ENCODE measurements at places on chromosomes 11 and 22. TPM values are rescaled to one million over a fixed set of nuclear protein-coding genes. Genes with fewer than 3 reads are reported as not detected.

Gene MUC2
- not detected for total RNA-seq

Gene KIRREL3
- total RNA-seq = 0.45 TPM

Gene SULT4A1
- total RNA-seq = 0.49 TPM

Gene TREH
- total RNA-seq = not detected

Gene OR56A1
- total RNA-seq = not detected

Gene NEAT1
- 527 TPM for total RNA-seq

Gene MMP8
- total RNA-seq = not detected

DNA sequence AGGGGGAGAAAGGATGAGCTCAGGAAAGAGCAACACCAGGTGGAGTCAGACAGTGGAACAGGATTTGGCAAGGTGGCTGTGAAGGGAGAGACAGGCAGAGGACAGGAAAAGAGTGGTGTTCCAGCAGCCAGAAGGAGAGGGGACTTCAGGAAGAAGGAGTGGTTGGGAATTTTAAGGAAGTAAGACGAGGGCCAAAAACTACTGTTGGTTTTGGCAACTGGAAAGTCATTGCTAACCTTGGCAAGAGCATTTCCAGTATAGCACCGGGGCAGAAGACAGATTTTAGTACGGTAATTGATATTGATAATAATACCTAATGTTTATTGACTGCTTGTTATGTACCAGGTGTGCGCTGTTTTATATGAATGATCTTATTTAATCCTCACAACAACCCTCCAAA is 15.4 kb upstream of the DDX6 start:
- DNase-seq = no peak

- peak; percentile 97 for DNase-seq
Observed at GRCh38 chr11:61814958-61815789, 1.6 kb downstream of the FADS1 start.

DNA sequence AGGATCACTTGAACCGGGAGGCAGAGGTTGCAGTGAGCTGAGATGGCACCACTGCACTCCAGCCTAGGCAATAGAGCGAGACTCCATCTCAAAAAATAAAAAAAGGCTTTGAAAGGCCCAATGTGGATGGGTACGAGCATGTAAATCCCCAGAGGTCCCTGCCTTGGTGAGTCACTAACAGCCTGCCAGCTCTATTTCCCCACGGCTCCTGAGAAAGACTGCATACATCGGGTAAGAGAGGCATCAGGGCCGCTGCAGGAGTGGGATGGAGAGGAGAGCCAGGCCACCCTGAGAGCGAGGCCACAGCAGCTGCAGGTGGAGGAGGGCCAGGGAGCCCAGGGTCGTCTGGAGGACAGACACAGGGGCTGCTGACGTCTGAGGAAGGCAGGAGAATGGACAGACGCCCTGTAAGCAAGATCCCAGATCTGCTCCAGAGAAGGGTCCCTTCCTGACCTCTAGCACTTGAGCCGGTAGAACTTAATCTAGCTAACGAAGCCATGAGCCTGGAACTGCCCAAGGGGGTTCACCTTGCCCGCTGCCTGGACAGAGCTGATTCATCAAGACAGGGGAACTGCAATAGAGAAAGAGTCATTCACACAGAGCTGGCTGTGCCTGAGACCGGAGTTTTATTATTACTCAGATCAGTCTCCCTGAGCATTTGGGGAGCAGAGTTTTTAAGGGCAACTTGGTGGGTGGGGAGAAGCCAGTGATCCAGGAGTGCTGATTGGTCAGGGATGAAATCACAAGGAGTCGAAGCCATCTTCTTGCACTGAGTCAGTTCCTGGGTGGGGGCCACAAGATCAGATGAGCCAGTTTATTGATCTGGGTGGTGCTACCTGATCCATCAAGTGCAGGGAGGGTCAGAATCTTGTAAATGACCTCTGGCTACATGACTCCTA is 5.1 kb upstream of the KRTAP5-9 start:
- DNase-seq = peak; percentile 3

DNA sequence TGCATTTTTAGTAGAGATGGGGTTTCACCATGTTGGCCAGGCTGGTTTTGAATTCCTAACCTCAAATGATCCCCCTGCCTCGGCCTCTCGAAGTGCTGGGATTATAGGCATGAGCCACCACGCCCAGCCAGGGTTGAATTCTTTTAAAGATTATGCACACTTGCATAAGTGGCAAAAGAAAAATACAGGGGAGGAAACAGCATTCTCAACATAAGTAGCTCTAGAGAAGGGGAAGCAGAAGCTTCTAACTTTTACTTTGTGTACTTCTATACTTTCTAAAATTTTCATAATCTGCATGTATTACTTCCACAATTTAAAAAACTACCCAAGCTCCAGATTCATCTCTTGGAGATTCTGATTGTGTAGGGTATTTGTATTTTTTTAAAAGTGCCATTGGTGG is 108.0 kb downstream of the SLC1A2 start:
- no peak for DNase-seq

DNA sequence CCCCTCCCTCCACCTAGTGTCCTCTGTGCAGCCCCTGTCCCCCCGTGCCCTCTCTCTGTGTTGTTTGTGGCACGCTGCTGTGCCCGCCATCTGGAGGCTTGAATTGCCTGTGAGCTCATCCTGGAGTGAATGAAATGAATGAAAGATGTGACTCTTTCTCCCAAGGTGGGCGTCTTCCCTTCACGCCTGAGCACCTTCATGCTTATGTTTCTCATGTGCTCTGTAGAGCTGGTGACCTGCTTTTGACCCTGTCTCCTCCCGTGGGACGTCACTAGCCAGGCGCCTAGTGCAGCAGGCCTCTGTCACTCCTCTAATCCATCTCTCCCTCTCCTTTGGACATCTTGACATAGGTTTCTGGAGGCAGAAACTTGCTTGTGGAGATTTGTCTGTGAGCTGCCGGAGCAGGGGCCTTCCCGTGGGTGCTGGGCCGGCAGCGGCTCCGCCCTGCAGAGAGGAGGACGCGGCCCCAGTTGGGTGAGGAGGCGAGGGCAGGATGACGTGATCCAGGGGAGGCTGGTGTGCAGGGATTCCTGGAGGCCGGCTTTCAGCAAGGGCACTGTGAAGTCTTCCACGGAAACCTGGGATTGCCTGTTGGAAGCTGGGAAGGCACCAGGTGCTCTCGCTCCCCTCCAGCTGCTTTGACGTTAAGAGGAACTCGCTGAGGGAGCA is 40.6 kb downstream of the MUC6 start:
- DNase-seq = no peak

GRCh38 chr22:37470087-37470445 is 16.1 kb downstream of the MFNG start:
- no peak for DNase-seq

DNA sequence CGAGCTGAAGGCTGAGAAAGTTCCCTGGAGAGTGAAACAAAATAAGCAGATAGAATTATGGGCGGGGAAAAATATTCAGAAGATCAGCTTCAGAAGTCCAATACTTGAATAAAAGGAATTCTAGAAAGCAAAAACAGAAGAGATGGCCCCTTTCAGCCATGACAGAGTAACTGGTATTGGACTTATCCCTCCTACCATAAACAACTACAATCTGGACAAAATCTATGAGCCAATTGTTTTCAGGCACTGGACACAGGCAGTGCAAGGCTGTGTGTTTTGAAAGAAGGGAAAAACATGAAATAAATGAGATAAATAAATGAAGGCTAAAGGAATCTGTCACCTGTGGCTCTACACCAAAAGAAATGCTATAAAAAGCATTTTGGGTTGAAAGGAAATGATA is 25.7 kb downstream of the FEZ1 start:
- DNase-seq = no peak

DNA sequence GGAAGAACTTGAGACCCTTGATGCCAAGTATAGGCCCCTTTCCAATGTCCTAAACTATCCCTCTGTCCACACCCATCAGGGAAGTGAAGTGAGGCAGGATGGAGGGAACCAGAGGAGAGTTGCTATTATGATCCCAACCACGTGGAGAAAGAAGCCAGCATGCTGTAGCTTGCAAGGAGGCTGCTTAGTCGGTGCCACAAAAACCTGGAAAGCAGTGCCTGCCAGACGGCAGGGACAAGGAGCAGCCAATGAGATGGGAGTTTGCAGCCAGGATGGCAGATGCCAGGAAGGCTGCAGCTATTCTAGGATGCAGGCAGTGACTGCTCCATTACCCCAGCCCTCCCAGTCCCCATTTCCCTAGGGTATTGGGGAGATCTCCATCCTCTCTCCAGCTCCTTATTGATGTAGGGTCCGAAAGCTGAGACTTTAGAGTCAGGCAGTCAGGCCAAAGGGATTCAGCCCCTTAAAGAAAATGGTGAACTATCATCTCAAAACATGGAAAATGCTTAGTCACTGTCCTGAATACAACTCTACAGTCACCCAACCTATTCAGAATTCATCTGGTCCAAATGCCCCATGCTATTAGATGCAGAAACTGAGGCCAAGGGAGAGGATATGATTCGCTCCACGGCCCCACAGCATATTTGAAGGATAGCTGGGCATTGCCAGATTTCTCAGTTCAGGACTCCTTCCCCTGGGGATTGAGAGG is 18.4 kb upstream of the LRRC55 start:
- DNase-seq = no peak

GRCh38 chr22:38125038-38125610 is 14.6 kb upstream of the BAIAP2L2 start:
- no peak for DNase-seq

GRCh38 chr11:46363455-46364005 is 16.3 kb downstream of the DGKZ start:
- DNase-seq = no peak

GRCh38 chr11:93476796-93477195 is 66.4 kb downstream of the SMCO4 start:
- peak; percentile 31 for DNase-seq

- DNase-seq = no peak
Observed at GRCh38 chr11:20109731-20110445, 50.4 kb downstream of the DBX1 start.

DNA sequence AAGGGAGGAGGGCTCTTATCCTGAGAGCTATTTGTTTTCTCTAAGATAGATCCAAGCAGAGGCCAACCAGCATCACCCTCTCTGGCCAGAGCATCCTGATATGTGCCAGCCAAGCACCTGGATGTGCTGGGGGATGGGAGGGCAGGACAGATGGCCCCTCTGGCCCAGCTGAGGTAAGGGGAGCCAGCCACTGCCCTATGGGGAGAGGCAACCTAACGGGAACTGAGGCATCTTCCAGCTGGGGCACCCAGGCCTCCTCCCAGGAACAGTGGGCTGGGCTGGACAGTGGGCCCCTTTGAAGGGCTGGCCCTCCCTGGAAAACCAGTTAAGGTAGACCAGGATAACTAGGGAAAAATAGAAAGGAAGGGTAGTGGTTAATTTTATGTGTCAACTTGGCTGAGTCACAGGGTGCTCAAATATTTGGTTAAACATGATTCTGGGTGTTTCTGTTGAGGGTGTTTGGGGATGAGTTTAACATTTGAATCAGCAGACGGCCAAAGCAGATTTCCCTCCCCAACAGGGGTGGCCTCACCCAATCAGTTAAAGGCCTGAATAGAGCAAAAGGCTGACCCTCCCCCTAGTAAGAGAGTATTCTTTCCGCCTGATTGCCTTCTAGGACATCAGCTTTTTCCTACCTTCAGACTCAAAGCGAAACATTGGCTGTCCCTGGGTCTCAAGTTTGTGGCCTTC is 595.1 kb downstream of the BUD13 start:
- DNase-seq = no peak

GRCh38 chr11:39732001-39732400 is 1727.5 kb downstream of the LRRC4C start:
- DNase-seq = no peak

DNA sequence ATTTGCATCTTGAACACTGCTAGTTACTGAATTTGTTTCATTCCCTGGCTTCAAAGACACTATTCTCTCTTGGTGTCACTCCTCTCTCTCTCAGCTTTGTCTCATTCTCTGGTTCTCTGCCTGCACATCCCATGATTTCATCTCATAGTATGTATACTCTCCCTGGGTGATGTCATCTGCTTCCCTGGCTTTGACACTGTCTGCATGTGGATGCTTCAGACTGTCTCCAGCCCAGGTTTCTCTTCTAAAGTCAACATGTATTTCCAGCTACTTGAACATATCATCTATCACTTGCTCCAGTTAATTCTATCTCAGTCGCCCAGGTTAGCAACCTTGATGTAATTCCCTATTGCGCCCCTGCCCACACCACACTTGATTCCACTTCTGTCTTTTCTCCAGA is 9.3 kb upstream of the ACAT1 start:
- DNase-seq = no peak
